ENCODE measurements at places on chromosomes 7 and 10.
A peak's percentile ranks its signal among the peaks of the same experiment; 100 is the strongest.

GRCh38 chr10:126225672-126226008, 162.6 kb downstream of the ADAM12 start:
- no peak for DNase-seq

- no peak for DNase-seq
These were observed 359.9 kb downstream of the GLRX3 start for GRCh38 chr10:130495891-130496636.

- DNase-seq: no peak
These were observed 545.7 kb downstream of the GATA3 start for GRCh38 chr10:8600192-8600591.

GRCh38 chr7:33432821-33433220, 303.5 kb downstream of the BBS9 start:
- no peak for DNase-seq

DNA sequence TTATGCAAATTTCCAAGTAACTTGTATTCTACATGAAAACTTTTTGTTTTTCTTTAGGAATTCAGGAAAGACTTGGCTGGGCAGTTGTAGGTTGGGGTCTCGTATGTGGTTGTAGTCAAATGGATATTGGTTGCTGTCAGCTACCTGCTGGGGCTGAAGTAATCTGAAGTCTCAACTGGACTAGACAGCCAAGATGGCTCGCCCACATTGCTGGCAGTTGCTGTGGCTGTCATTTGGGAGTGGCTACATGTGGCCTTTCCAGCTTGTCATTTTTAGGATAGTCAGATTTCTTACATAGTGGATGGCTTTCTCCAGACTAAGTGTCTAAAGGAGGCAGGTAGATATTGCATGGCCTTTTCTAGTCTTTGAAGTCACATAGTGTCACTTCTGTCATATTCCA, 32.6 kb downstream of the EXOC6 start:
- no peak for DNase-seq

GRCh38 chr7:73977619-73978618, 50.1 kb upstream of the ELN start:
- no peak for DNase-seq

GRCh38 chr7:216360-217300, 24.3 kb downstream of the FAM20C start:
- DNase-seq: no peak

DNA sequence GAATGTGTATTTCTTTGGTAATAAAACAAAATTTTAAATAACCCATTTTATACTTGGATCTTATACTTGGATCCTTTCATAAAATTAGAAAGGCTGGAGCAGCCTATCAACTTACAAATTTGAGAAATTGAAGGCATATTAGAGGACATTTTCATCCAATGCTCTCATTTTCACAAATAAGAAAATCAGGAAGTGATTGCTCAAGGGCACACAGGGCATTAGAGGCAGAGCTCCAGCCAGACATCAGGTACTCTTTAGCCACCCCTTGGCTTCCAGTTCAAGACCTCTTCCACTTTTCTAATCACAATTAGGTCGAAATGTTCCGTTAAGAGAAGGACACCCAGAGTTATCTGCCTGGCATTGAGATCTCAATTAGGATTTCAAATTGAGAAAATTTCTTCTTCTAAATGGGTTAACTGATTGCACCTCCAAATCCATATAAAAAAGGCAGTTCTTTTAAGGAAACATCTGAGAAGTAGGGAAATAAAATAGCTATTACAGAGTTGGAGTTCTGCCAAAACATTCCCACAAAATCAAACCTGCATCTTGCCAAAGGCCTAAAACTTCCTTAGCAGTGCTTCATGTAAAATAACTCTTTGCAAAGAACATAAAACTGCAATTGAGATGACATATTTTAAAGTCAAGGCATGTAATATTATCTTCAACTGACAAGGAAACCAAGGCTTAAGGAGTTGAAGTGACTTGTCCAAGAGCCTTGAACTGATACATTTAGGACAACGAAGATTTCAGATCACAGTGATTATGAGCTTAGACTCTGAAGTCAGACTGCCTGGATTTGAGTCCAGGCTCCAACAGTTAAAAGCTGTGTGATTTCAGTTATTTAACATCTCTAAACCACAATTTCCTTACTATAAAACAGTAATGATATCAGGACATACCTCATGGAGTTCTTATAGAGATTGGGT, 2.4 kb downstream of the ACTA2 start:
- DNase-seq: no peak

DNA sequence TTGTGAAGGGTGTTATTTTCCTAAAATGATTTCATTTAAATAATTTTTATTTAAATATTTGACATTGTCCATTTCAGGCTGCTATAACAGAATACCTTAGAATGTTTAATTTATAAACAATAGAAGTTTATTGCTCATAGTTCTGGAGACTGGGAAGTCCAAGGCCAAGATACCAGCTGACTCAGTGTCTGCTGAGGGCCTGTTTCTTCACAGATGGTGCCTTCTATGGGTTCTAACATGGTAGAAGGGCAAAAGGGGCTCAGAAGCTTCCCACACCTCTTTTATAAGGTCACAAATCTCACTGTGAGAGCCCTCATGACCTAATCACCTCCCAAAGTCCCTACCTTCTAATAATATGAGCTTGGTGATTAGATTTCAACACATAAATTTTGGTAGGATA, 50.7 kb downstream of the MTURN start:
- no peak for DNase-seq

DNA sequence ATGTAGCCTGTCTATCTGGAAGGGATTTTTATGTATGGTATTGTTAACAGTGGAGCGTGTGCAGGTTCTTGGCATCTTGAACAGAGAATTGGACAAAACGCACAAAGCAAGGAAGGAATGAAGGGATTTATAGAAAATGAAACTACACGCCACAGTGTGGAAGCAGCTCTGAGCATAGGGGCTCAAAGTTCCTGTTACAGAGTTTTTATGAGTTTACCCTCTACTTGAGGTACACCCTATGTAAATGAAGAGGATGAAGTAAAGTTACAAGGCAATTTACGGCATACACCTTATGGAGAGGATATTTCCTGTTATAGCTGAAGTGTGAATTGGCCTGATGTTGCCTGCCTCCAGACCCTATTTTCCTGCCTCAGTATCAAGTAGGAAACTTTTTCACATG, 33.3 kb downstream of the FANK1 start:
- no peak for DNase-seq

GRCh38 chr7:26087321-26088091, 64.5 kb upstream of the NFE2L3 start:
- DNase-seq: no peak

GRCh38 chr10:76411729-76412435, 980.5 kb downstream of the LRMDA start:
- DNase-seq: no peak

GRCh38 chr10:111295788-111296187, 219.0 kb downstream of the ADRA2A start:
- no peak for DNase-seq

GRCh38 chr7:41508755-41509154, 194.1 kb downstream of the INHBA start:
- DNase-seq: no peak

DNA sequence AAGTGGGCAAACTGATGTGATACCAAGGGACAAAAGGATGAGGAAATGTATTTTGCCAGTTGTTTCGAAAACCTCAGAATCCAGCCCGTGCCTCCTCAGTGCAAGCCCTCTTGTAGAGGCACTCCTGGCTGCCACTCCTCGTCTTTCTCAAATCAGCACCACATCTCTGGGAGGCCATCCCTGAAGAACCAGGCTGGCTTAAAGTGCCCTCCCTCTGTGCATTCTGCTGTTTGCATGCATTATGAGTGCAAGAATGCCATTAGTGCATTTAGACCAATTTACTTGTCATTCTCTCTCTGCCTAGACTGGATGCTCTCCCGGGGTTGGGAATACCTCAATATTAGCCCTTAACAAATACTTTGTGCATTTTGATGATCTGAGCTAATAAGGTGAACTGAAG, 19.9 kb upstream of the FAM180A start:
- DNase-seq: no peak

- DNase-seq: no peak
These were observed 69.5 kb upstream of the ATRNL1 start for GRCh38 chr10:115023715-115024114.

DNA sequence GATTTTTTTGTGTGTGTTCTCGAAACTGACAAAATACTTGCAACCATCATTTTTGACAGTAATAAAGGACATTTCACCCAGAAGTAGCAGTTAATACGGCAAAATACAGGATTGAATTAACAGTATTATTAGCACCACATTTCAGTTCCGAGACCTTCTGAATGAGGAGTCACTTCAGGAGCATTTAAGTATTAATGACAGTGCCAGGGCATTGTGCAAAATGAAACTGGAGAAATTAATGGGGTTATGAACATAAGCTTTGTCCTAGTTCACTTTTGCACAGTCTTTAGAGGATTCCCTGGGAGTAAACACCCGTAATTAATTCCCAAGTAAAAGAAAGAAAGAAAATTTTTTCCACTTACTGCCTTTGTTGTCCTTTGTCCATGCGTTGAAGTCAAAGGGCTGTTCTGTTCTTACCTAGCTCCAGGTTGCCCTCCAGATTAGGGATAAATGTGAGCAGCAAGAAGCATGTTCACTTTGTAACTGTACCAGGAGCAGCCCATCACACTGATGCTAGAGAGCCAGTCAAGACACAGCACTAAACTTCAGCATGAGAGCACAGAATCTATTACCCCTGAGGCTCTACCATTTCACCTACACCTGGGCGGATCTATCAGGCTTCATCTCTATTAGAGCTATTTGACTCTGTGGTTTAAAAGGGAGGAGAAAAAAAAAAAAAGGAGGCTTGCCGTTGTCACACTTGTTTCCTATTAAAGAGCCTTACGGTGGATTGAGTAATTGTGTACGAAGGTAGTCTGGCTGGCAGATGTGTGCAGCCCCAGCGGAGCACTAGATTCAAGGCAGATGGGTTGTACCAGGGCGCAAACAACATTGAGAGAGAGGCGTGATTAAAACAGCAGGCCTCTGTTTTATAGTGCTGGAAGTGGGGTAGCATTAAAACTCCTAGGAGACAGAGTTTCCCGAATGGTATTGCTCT, 297.8 kb upstream of the SEMA3A start:
- no peak for DNase-seq

DNA sequence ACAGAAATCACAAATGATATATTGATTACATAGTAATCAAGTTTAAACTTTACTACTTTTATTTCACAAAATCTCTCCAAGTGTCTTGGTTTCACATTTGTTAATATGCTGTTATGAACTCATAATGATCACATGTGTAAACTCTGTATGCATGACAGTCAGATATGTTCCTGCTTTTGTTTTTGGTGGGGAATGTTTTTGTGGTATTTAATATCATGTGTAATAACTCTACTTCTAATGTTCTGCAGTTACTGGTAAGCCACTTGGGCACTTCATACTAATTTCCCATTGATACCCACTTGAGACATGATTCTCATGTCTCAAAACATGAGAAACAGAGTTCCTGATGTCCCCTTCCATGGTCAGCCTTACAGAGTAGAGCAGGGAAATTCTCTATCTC, 109.1 kb upstream of the INHBA start:
- DNase-seq: no peak

- no peak for DNase-seq
These were observed 160.1 kb downstream of the GATA3 start for GRCh38 chr10:8214587-8214986.

DNA sequence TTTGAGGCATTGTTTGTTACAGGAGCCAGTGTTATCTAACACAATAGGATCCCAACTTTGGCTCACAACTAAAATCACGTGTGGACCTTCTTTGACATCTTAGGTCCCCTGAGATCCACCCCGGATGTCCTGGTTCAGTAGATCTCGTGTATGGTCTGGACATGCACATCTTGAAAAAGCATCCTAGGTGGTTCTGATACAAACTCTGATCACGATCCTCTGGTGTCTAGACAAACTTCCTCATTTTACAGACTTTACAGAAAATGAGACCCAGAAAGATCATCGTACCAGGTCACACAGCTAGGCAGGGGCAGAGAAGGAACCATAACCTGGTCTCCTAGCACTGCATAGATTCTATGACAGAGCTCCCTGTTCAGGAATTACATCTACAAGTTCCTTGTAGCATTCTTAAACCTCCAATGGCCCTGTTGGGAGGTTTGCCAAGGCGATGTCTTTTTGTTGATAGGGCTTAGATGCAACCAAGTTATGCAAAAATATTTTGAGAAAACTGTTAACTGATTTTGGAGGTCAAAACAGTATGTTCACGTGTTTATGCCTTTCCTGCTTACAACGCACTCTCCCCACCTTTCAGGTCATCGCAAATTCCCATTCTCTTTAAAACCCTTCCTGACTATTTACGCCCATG, 30.8 kb upstream of the CHST15 start:
- DNase-seq: no peak

- DNase-seq: no peak
These were observed 285.5 kb downstream of the HPSE2 start for GRCh38 chr10:98950106-98950505.

GRCh38 chr10:3805201-3805790, 20.3 kb upstream of the KLF6 start:
- peak; percentile 94 for DNase-seq

DNA sequence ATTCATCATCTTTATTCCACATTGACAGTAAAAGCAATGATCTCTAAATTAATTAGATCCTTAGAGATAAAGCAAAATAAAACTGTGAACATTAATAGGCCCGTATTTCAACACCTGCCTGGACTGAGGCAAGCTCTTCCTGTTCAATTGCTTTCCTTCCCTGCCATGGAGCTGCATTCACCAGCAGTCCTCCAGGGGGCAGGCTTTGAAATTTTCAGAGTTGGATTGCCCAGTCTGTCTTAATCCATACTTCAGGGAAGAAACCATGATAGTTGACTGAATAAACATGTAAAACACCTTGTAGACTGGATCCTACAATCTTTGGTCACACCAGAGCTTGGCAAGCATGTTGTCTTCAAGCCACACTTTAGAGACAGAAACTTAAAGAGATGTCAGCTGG, 936.6 kb downstream of the NRG3 start:
- DNase-seq: no peak

DNA sequence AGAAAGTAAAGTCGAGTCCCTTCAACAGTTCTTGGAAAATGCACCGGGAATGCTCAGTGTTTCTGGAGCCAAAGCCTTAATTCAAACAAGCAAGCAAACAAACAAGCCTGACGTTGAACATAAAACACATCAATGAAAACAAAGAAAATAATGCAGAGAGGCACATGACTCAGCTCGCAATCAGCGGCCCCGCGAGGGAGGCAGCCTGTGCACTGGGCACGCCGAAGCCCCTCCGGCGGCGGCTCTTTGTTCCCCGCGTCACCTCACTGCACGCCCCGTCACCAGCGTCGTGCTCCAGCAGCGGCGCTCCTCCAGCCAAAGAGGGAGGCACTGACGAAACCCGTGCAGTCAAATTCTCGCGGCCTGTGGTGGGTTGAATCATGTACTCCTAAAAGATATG, 151.5 kb downstream of the DNAJB6 start:
- no peak for DNase-seq

DNA sequence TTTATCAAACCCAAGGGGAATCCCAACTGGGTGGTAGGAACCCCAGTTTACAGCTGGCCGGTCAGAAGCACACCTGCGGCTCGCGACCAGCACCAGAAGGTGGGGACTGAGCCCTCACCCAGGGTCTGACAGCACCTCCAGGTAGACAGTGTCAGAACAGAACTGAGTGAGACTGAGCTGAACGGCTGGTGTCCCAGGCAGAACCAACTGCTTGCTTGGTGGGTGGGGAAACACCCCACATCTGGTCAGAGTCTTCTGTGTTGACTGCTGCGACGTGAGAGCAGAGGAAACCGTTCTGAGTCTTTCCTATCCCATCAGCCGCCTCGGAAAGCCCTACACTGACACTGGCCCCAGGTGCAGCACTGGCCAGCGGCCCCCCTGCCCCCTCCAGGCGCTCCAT, 160.7 kb downstream of the MAD1L1 start:
- DNase-seq: no peak

GRCh38 chr7:82624965-82625364, 181.4 kb upstream of the CACNA2D1 start:
- no peak for DNase-seq

GRCh38 chr7:288671-289101, 1.3 kb upstream of the FOXL3 start:
- no peak for DNase-seq
